GM12864 (cell line): ENCODE measurements at places on chromosomes 11 and 22.

DNA sequence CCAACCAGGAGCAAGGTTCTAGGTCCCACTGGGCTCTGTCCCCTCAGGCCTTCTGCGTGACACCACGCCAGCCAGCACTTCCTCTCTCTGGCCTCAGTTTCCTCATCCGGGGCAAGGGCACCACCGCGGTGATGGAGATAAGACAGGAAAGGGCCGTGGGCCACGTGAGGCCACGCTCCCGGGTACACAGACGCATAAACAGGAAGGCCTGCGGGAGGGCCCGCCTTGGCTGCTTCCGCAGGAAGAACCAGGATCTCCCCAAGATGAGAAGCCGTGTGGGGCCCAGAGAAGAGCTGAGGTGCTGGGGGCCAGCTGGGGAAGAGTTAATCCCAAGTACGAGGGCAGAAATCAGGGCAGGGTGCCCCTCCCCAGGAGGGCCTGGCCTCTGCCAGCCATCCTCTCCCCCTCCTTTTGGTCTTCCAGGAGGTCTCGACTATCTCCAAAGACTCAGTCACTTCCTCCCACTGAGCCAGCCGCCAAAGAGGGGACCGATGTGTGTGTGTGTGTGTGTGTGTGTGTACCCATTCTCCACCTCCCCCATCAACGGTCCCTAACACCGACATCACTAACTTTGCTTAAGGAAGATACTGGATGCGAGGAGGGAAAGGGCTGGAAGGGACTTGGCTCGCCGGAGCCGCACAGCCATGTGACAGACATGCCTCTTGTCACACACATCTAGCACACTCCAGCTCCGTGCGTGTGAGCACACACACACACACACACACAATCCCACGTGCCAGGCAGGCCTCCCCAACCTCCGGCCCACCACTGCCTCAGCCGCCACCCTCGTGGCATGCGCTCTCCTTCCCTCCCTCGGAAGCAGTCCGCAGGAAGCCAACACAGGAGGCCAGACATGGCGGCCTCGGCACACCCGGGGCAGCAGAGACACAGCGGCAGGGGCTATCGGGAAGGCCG is 1.4 kb downstream of the MFNG start:
- peak; percentile 77 for DNase-seq

- no peak for DNase-seq
Observed at GRCh38 chr11:103586756-103587155, 449.7 kb upstream of the DDI1 start.

DNA sequence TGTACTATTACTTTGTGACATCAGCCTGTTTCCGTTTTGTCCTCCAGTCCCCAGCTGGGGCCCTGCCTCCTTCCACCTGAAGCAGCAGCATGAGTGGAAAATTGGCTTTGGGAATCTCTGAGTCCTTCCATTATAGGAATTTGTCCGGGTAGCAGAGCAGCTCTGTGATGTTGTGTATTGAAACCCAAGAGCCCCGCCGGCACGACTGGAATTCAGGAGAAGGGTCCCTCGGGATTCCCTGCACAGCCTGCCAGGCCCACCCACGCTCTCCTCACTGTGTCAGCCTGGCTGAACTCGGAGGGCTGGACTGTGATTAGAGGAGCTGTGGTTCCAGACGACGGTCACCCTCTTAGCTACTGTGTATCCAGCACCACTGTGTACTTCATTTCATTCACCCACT is 18.8 kb upstream of the TSPAN18 start:
- DNase-seq = no peak

GRCh38 chr11:1453611-1454034 is 33.0 kb downstream of the MOB2 start:
- no peak for DNase-seq

GRCh38 chr11:99256614-99257013 is 235.9 kb downstream of the CNTN5 start:
- no peak for DNase-seq

DNA sequence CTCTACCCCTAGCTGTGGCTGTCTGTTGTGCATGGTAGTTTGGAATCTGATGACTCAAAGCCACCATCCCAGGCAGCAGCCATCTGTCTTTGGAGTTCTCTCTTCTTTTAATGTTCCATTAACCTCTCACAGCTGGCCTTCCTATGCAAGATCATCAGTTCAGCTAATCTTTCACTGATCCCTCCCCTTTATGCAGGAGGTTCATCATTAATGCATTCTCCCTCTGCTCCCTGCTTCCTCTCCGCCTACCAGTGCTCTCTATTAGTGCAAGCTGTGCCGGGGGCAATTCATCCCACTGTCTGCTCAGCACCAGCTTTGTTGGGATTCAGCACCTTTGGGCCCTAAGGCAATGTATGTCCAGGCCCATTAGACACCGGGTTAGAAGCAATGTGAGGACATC is 413.0 kb upstream of the LRRC4C start:
- no peak for DNase-seq

DNA sequence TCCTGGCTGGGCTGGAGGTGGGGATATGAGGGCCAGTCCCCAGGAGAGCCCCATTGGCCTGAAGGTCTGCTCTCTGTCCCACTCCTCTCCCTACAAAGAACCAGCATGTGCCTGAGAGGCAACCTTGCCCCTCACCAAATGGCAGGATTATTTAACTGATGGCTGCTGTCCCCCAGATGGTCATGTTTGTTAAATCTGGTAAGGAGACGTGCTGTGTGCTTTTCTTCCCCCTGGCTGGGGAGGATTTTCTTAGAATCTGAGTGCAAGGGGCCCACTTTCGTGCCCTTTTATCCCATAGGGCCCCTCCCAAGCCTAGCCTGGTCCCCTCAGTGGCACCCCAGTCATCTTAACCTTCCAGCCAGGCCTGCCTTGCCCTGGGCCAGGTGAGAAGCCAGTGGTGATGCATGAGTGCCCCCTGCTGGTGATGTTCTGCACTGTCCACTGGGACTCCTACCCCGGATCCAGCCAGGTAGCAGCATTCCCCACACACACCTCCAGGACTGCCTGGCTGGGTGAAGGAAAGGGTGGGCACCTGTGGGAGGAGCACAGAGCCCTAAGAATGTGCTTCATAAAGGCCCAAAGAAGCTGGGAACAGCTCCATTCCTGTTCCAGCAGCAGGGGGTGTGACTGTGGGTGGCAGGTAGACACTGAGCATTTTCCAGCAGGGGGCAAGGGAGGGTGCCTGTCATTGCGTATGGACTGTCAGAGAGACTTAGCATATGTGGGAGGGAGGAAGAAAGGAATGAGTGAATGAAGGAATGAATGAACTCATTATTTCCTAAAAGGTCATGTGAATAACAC is 28.9 kb downstream of the MFNG start:
- peak; percentile 19 for DNase-seq

GRCh38 chr11:86741839-86742805 is 58.2 kb upstream of the PRSS23 start:
- DNase-seq = no peak

DNA sequence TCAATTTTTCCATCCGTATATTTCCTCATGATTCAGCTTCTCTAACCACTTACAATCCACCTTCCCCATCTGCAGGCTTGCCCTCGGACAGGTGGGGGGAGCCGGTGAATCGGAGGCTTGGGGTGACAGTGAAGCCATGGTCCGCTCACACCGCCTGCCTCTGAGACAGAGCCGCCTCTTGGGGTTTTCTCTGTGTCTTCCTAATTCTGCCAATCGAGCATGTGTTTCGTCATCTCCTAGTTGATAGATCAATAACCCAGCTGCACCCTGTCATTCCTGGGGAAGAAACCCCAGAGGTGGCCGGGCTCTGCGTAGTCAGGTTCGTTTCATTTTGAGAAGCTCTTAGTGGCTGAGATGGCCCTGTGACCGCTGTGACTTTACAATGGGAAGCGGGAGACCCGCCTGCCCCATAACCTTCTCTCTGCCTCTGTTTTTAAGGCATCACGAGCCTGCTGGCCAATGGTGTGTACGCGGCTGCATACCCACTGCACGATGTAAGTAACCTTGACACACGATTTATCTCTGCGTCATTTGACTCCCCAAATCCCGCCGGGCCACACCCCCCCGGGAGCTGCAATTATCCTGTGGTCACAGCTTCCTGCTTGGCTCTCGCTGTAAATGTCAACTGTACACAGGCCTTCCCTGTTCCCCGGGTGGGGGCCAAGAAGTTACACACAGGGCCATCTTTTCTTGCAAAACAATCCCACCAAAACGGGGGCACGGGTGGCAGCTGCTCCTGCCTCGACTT is 33.3 kb downstream of the ANO1 start:
- DNase-seq = no peak

DNA sequence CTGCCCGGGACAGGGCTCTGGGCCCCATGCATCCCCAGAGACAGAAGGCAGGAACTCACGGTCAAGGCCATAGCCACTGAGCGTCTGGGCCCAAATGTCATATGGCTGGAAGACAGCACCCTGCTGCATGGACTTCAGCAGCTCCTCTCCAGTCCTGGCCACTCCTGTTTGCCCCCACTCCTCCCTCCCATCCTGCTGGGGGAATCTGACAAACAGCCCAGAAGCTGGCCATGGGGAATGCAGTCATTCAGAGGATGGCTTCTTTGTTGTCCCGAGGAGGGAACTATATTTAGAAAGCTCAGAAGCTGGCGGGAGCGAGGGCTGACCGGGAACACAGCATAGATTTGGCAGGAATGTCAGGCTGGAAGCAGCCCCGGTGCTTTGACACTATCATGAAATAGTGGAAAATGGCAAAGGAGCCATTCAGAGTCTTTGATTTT is 35.0 kb downstream of the DKK3 start:
- no peak for DNase-seq

- DNase-seq = no peak
Observed at GRCh38 chr11:69563946-69564775, 76.8 kb upstream of the CCND1 start.

DNA sequence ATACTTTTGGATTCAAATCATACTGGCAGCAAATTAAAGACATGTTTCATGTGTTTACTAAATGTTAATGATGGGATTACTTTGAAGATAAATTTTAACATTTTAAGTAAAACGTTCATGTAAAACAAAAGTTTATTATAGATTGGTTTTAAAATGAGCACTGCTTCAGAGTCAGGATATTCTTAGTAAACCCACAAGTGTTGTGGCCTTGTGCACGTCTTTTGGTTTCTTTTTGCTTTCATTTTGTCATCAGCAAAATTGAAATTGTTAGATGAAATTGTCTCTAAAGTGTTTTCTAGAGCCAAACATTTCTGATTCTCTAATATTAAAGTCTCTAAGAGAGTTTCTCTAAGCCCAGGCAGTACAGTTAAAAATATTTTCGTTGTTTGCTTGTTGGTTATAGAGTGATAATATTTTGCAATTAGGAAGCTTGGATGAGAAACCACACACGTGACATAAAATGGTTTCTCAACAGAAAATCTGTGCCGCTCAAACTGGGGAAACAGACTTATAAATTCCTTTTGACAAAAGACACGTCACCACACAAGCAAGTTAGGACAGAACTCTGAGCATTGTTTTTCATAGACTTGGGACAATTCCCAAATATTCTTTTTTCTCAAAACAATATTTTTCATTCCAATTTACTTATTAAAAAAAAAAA is 164.4 kb downstream of the TEAD1 start:
- no peak for DNase-seq

DNA sequence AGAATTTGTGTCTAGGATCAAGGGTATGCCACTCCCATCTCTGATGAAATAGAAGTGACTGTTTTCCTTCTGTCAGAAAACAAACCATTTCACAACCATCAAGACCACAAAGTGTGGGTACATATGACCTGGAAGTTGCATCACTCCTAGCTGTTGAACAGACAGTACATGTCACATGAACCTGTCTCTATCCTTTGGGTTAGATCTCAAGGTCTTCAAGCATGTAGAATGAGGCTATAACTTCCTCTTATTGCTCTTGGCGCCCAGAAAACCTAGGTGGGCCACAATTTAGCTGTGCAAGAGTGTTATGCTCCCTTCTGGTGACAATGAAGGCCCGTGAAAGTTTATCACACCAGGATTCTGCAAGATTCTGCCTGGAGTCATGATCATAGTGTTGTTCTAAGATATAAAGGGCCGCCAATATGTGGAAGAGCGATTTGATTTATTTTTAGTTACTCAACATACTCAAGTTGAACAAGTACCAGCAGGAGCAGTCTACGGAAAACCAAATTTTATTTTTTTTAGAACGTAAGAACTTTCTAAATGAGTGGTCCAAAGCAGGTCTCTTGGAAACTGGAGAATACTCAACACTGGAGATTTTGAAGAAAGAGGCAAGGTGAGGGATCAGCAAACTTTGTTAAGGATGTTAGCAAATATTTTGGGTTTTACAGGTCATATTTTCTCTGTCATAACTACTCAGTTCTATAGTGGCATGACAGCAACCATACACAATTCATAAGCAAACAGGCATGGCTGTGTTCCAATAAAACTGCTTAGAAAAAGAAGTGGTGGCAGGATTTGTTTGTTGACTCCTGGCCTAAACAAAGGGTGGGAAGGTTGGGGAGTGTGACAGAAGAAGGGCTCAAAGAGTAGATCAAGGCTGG is 101.8 kb downstream of the USP35 start:
- DNase-seq = no peak

- DNase-seq = peak; percentile 89
Observed at GRCh38 chr11:103929170-103929903, 107.1 kb upstream of the DDI1 start.

GRCh38 chr11:96538104-96538503 is 148.3 kb downstream of the JRKL start:
- DNase-seq = no peak

DNA sequence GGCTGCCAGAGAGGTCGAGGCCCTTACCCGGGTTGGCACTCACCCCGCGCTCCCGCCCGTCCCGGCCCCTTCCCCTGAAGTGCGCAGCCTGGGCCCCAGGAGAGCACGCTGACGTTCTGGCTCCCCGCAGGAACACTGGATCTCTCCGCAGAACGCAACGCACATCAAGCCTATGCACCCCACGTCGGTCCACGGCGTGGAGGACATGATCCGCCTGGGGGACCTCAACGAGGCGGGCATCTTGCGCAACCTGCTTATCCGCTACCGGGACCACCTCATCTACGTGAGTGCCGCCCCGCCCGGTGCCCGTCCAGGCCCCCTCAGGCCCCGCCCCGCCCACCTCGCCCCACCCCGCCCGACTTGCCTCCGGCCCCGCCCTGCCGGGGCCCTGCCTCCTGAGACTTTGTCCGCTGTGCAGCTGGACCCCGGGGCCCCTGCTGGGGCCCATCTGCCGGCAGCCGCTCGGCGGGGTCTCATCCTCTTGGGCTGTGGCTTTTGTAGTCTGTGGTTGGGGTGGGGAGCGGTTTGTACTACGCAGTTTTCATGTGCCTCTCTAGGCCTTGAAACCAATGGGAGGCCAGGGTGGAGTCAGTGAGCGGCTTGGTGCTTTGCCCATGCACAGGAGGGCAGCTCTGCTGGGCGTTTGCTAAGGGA is 19.7 kb downstream of the MYO7A start:
- DNase-seq = no peak

DNA sequence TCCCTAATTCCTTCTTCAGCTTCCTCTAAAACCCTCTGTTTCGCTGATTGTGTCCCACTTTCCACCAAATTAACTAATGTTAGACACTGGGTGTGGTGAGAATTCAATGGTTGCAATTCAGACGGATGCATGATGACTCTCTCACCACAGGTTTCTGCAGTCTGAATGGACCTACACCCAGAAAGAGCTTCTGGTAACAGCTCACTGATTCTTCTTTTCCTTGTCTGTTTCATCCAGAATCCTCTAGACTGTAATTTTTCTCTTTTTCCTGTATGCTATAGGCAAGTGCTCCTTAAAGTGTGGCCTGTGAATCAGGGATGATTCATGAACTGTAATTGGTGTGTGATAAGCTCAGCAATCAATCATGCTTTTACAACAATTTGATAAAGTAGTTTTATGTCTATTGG is 18.1 kb downstream of the MMP10 start:
- no peak for DNase-seq

- no peak for DNase-seq
Observed at GRCh38 chr11:66371627-66372415, at the start of gene SLC29A2. Gene SLC29A2 (minus strand): TSS chr11:66371760. CDS start chr11:66371591, 169 bp downstream.
